ENCODE measurements at places on chromosomes 2 and 18. TPM values are rescaled to one million over a fixed set of nuclear protein-coding genes. Genes with fewer than 3 reads are reported as not detected.

Gene ERFE
- total RNA-seq: 1.8 TPM

Gene GALNT3
- total RNA-seq: 41.5 TPM

Gene ADD2
- total RNA-seq: 2.1 TPM

DNA sequence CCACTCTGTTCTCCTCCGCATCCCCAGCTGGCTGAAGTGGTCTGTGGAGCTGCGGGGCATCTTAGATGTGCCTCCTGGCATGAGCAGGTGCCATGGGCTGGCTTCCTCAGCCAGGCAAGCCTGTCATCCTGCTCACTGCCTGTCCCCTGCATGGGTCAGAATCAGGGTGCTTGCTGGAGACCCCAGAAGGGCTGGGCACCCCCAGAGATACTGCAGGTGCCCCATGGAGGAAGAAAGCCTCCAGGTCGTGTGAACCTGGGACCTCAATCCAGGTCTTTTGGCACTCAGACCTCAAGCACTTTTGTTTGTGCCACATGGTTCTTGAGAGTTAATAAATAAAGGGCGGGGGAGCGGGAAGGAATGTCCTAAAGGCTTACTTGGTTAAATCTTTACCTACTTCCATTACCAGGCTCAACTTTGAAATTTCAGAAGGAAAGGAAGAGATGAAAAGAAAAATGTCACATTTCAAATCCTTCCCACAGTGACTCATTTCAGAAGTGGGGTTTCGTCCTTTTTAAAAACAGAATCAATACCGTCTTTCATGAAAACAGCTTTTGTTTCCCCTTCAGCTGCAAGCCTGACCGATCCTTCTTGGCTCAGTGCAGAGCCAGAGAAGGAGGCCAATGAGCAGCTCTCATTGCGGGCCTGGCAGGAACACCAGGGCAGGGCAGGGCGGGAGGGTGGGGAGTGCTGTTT lies 69.9 kb downstream of the RHOB start:
- DNase-seq: no peak

DNA sequence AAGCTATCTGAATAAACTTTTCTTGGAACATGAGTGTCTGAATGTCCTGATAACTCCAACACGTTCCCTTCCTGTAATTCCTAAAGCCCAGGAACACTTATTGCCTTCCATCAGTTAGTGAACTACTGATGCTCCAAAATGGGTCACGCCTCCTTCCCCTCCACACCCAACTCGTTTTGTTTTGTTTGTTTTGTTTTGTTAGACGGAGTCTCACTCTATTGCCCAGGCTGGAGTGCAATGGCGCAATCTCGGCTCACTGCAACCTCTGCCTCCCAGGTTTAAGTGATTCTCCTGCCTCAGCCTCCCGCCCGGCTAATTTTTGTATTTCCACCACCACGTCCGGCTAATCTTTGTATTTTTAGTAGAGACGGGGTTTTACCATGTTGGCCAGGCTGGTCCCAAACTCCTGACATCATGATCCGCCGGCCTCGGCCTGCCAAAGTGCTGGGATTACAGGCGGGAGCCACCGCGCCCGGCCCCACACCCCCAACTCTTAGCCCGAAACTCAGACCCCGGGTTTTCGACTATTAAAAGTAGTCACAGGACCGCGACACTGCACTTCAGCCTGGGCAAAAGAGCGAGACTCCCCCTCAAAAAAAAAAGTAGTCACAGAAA lies 774 bp downstream of the IER3IP1 start:
- DNase-seq: no peak

DNA sequence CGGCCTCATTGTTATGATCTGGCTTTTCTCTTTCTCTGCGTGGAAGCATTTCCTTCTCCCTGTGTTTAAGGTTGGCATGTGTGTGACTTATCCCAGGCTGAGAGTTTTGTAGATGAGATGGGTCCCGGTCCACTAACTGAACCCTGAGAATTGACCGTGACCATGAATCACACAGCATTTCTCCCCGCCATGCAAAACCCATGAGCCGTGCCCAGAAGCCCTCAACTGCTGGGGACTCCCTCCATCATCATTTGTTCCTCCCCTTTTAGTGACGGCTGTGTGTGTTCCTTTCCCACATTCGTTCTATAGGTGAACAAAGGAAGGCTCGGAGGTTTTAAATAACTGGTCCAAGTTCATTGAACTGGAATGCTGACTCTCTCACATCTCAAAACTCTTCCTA lies 30.1 kb upstream of the TXNDC2 start:
- DNase-seq: no peak

- DNase-seq: no peak
Measured at GRCh38 chr2:14778015-14778414, 145.5 kb downstream of the LRATD1 start.

DNA sequence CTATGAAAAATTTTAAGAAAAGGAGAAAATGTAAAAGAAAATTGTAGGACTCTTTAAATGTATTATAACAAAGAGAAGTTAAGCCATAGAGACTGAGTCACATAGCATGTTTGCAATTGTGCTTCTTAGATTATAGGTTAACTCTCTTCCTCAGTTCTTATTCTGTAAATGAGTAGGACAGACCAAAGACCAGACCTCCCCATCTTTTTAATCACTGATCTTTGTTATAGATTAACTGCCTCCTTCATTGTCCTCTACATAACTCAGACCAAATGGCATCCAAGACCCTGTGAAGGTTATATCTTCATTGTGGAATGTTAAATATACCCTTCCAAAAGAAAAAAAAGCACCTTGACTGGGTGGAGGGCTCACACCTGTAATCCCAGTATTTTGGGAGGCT lies 316.9 kb upstream of the LRRTM4 start:
- DNase-seq: no peak

DNA sequence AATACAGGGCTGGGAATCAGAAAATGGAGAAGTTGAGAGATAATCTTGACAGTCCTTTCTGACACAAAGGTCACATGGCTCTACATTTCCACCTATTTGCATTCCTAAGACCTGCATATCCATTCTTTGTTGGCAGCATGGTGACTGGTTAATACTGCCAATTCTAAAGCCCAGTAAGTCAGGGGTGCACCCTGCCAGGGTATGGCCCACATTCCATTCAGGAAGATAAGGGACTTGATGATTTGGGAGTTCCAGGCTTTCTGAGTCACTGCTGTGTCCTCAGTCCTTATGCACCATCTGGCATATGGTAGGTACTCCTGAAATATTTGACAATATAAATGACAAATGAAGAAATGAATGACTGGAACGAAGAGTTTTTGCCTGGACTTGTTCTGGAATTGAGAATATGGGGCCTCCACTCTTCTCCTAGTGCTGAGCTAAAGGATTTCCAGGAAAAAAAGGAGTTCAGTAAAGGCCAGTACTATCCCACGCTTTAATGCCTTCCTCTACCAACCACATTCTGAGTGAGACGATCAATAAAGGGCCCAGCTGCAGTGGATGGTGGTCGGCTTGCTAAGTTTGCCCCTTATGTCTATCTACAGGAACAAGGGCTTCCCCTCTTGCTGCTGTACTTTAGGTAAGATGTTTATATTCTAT lies 31.7 kb upstream of the EIF2AK3 start:
- DNase-seq: no peak

DNA sequence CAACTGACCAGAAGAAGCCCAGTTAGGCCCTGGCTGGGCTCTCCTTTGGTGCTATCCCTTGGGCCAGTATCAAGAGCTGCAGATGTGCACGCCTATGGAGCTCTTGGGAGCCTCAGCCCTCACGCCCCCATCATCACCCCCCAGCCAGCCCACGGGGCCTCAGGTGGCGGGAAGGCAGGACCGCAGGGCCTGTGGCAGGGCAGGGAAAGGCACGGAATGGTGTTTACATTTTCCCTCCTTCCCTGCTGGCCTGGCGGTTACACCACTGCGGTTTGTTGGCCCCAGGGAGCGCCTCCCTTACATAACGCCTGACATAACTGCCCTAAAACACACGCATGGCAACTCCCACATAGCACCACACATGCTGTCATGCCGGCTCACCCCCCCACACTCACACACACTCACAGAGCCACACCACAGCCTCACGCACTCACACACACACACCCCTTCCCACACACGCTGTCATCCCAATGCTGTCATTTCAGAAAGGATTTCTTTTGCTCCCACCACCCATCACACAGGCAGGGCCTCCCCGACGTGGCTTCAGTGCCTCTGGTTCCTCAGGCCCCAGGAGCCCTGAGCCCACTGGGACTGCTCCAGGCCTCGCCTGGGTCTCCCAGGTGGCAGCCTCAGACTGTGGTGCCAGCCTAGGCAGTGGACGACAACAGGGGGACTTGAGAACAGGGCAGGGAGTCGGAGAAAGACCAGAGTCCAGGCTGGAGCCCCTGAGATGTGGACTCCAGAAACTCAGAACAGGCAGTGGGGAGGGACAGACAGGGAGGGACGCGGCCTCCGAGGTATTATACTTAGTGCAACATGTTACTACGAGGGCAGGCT lies 15.7 kb downstream of the ZFP36L2 start:
- DNase-seq: no peak

GRCh38 chr2:36163520-36164254 lies 191.9 kb upstream of the CRIM1 start:
- DNase-seq: no peak

DNA sequence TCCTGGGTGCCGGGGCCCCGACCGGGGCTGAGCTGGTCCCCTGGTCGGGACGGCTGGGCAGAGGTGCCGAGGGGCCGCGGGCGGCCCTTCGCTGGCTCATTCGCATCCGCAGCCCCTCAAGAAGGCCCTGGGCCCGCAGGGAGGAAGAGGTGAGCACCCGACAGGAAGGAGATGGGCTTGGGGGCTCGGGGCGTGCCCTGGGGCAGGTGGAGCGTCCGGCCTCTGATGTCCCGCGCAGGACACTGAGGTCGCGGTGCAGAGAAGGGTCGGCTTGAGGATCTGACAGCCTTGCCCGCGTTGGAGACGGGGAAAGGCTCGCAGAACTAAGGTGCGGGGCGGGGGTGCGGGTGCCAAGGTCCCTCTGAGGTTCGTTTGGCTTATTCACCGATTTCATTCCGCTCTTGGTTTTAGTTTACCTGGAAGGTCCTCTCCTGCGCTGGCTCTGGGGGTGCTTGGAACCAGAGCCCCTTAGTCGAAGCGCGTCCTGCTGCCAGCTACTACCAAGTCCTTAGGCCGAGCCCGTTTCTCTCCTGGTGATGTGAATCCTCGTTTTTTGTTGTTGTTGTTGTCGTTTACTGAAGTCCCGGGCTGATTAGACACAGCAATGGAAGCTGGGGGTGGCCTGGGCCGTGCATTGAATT lies 18.9 kb upstream of the CD8A start:
- DNase-seq: no peak

Measured in ureter (tissue), 1 donor.